ENCODE measurements at places on chromosomes 12 and 14.

- peak; percentile 50 for DNase-seq
These were observed 47.2 kb upstream of the CTDSP2 start for GRCh38 chr12:57893431-57894353.

- DNase-seq: no peak
These were observed 82.1 kb upstream of the FUT8 start for GRCh38 chr14:65330416-65330815.

DNA sequence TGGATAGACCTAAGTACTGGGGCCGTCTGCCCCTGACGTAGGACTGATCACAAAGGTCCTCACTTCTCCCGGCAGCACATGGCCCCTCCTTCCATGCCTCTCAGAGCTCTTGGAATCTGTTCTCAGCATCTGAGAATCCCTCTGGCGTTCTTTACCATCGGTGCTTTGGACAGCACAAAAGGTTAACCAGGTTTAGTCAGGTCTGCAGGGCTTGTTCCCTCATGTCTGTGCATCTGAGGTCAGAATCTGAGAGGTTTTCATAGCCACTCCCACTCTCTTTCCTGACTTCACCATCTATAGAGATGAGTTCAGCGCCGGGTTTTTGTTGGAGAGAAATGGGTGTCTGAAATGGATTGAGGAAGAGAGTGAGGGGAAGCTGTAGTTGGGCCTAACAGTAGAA, 130.0 kb upstream of the ARHGAP5 start:
- no peak for DNase-seq

DNA sequence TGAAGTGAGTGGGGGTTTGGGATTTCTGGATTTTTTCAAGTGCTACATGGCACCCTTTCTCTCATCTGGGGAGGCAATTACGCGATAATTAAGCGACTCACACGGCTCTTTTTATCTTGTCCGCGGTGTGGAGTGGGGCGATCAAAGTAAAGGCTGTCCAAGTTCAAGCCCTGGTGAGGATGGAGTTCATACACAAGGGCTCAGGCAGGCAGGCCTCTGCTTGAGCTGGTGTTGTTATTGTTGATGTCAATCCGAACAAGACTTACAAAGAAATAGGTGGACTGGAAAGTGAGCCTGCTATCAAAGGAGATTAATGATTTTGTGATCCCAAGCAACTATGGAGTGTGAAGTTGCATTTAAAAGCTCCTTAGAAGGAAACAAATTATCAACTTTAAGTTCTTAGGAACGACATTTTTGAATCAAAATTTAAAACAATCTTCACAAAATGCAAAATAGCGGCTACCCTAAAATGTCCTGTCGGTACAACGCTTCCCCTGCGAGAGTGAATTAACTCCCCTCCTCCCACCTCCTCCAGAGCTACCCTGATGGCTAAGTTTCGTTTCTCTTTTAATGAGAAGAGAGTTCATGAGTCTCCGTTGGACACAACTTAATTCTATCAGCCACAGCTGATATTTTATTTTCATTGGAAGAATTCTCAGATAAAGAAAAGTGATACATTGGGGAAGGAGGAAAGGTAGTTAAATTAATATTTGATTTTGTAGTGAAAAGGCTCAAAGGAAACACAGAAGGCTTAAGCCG, 5.9 kb downstream of the FOXA1 start:
- no peak for DNase-seq

GRCh38 chr12:132646850-132647249, 28.3 kb downstream of the P2RX2 start:
- DNase-seq: no peak

DNA sequence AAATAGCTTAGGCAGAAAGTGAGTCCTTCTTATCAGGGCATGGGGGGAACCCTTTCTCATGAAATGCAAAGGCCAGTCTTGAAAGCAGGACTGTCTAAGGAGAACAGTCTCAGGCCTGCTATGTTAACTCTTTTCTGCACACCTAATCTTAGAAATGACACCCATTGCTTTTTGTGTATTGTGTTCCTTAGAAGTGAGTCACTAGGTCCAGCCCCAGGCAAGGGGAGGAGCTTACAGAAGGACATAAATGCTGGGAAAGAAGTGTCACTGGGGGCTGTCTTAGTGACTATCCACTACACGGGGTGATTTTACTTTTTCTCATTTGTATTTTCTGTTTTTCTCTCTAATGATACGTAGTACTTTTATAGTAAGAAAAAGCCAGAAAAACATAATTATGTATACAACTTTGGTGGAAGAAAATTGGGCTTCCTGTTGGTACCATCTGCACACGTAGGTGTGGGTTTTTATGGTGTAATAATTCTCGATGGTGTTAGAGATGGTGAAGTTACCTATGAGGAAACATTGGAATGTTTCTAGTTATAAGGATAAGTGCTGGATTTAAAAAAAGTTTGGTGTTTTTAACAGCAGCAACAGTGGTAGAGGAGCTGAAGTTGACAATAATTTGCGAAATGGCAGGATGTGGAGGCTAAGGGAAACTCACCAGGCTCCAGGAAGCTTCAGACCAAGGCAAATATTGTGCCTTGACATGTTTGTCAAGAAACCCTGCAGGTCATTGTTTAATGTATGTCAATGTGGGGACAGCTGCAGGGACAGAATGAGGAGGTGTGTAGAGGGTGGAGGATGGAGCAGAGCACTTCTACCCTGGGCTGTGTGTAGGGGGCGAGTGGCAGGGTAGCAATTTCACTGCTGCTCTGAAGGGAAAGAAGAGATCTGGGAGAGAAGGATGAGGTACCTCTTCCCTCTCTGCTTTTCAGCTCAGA, 214.9 kb downstream of the KTN1 start:
- no peak for DNase-seq

DNA sequence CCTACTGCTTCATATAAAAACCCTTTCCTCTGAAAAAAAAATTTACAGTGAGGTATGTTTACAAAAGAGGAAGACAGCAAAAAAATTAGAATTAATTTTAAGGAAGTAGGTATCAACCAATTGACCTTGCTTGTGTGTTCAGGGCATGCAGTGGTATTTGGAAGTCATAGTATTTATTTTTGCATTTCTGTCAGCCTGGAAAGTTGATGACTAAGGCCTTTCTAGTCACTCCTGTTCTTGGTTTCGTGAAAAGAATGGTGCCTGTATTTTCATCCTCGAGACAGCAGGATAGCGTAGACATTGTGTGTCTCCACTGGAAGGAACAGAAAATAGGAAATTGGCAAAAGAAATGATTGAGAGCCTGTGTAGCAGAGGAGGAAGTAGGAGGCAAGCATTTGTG, 24.5 kb downstream of the SLC16A7 start:
- DNase-seq: no peak

DNA sequence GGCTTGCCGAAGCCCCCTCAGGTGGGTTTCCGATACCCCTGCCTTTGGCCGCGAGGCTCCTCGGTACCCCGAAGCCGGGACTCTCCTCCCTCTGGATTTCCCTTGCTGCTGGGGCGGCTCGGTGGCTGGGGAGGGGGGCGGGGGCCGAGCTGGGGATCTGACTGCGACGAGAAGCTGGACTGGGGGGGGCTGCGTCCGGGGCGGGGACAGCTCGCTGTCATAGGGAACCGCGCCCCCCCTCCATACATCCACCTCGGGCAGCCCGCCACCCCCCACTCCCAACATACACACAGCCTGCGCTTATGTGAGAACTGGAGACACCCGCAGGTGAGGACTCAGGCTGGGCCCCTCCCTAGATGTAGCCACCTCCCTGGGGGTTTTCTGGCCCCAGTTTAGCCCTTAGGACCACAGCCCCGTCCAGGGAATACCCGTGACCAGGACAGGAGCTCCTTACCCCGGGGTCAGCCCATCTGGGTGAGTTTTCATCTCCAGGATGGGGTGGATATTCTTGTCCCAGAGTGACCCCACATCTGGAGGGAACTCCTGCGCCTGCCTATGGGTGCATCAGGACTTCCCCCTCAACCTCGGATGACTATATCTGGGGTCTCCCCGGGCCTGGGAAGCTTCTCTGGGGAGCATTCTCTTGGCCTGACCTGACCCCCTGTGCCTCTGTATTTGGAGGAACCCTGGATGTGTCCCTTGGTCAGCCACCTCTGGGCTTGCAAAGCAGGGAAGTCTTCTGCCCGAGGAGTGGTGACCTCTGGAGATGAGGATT, 687 bp downstream of the ASIC1 start:
- DNase-seq: no peak

GRCh38 chr14:90115780-90116179, 54.0 kb downstream of the KCNK13 start:
- DNase-seq: no peak

DNA sequence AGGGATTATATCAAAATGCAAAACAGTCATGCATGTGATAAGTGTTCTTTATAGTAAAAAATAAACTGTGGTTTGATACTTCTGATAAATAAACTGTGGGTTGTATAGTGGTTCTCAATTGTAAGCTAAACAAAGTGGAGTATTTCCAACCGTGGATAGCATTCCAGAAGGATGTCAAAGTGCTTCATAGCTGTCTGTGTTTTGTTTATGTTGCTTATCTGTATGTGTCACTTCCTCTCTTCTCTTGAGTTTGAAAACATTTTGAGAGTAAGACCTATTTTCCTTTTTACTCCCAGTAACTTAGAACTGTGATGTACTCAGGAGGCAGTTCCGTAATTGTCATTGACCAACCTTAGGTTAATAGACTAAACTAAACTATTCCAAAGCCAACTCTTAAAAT, 415.8 kb downstream of the TMTC2 start:
- no peak for DNase-seq

GRCh38 chr12:89019439-89020120, 332.7 kb downstream of the DUSP6 start:
- peak; percentile 82 for DNase-seq

- no peak for DNase-seq
These were observed 77.5 kb upstream of the ATP2A2 start for GRCh38 chr12:110203546-110203945.

Measured in WTC11 (cell line).